ENCODE measurements at places on chromosomes 5 and 9.

GRCh38 chr5:65262096-65262495 is 219.6 kb downstream of the ADAMTS6 start:
- DNase-seq, result no peak

GRCh38 chr5:63697811-63698210 is 264.4 kb downstream of the HTR1A start:
- DNase-seq, result no peak

DNA sequence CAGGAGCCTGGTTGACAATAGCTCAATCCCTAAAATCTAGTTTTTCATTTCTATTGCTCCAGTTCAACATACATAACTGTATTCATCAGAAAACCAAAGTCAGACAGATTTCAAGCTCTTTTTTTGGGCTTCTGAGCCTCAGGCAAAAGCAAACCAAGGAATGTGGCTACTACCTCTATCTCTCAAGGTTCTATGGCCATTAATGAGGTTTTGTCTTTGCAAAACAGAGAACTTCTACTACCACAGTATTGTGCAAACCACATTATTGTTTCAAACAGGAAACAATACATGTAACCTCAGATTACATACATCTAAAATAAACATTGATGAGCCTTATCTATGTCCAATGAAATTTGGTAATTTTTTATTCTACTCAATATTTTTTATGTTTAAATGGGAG is 35.5 kb upstream of the FTMT start:
- no peak for DNase-seq

GRCh38 chr5:63687854-63688516 is 274.3 kb downstream of the HTR1A start:
- no peak for DNase-seq

GRCh38 chr9:14932231-14932630 is 22.0 kb upstream of the FREM1 start:
- DNase-seq, result no peak

DNA sequence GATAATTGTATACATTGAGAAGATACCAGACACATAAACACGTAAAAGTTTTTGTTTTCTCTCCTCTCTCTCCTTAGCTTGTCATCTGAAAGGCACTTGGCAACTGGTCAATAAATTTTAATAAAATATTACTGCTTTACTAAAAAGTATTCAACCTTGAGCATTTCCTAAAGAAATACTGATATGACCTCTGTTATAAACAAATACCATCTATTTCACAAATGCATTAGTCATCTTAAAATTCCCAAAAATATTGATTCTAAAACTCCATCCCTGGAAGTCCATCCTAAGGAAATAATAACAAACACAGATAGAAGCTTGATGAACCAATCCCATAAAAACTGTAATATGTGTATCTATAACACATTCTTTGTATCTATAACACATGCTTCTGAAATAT is 483.2 kb downstream of the TLR4 start:
- DNase-seq, result no peak

DNA sequence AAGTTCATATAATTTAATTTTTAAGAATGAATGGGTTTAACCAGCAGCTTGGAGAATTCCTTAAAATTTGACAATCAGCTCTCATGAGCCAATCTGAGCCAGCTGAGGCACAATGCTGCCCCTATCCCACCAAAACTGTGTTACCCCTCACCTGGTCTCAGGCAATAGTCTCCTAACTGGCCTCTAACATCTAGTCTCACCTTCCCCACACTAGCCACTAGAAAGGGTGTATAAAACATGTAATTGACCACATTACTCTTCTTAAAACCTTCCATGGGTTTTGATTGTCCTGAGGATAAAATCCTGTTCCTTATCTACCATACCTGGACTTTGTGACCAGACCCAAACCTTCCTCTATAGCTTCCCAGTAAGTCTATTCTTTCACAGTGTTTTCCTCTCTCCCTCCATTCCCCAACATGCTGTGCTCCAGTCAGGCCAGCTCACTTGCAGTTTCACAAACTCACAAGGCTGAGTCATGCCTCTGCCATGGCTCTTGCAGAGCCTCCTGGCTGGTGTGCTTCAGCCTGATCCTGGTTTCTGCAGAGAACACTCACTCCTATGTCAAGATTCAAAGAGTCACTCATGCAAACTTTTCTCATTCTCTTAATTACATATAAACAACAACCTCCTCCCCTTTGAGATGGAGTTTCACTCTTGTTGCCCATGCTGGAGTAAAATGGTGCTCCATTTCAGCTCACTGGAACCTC is 16.0 kb upstream of the ZCCHC7 start:
- DNase-seq, result no peak

- DNase-seq, result no peak
Observed at GRCh38 chr9:133225171-133226011, 16.3 kb upstream of the OBP2B start.

DNA sequence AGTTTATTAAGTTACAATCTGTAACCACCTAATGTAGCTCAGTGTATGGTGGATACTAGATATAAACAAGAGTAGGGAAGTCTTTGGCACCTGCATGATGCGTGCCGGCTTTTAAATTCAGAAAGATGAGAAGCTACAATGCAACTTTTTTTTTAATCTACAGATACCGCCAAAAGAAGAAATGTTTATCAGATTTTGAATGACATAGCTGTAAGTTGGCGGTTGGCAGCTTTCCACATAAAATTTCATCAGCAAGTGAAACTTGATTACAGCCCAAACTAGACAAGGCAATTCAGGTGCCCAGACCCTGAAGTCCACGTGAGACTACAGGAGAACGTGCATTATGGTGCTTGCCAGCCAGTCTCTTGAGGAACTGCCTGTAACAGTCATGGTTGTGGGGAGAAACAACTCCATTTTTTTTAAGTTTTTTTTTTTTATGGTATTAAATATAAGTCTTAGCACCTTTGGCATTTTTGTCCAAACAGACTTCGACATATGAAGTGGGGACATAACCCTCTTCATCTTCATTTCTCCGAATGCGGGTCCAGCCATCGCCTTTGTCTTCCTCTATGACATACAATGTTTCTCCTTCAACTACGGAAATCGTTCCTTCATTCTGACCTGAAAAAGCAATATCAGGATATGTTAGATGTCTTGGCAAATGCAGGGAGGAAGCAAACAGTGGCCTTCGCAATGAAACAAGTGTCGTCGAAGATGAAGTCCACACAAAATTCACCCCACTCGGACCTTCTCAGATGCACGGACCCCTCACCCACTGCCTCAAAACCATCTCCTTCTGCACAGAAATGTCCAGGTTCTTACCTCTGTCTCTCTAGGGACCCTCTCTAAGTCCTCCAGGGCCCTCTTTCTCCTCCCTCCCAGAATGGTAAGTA is 60.4 kb downstream of the USP20 start:
- DNase-seq, result peak; percentile 64

DNA sequence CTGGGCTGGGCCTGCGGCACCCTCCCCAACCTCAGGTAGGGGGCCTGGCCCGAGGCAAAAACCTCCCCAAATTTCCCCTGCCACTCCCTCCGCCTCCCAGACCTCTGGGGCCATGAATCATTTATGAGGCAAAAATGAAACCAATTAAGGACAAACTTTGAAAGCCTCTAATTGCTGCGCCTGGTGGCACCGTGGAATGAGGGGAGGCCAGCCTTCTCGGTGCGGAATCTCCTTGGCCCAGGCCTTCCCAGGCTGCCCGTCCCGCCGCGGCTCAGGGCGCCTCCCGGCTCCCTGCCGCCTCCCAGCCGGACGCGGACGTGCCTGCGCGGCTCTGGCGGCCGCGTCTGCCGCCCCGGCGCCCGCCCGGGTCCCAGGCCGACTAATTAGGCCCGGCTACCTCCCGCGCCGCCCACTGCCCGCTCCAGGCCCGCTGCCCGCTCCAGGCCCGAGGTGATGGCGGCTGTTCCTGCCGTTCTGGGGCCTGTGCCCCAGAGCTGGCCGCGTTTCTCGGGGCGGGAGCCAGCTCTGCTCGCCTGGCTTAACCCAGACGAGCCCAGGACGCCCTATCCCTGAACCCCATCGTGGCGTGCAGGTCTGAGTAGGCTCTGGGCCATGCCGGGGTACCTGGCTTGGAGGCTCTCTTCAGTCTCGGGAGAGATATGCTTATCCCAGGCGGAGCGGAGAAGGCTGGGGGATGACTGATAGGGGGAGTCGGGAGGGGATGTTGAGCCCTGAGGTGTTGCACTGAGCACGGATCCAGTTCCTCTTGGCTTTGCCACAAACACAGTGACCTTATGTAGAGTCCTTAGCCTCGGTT is 20.1 kb downstream of the CXXC5 start:
- peak; percentile 66 for DNase-seq

DNA sequence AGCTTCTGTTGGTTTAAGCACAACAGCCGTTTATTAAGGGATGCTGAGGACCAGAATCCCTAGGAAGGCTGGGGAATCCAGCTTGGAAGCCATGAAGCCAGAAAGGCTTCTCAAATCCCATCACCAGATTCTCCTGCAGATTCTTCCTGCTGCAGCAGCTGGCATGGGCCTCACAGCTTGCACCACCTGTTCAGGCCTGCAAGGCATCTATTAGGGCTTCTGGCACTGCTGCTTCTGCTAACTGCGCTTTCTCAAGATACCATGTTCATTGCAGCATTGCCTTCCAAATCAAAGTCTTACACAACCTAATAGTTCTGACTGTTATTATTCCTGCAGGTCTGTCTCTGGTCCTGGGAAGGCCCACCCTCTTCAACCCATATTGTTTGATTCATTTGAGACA is 51.2 kb upstream of the ZNF366 start:
- DNase-seq, result no peak

- DNase-seq, result no peak
Observed at GRCh38 chr9:126334721-126335621, 8.3 kb downstream of the MVB12B start.

- peak; percentile 55 for DNase-seq
Observed at GRCh38 chr5:175718401-175719108, 60.7 kb downstream of the HRH2 start.

GRCh38 chr9:89254773-89255125 is 56.2 kb upstream of the CKS2 start:
- peak; percentile 19 for DNase-seq

GRCh38 chr9:89437772-89438171 is 60.1 kb downstream of the SEMA4D start:
- no peak for DNase-seq

- DNase-seq, result no peak
Observed at GRCh38 chr5:42798284-42799240, 13.1 kb downstream of the SELENOP start.

DNA sequence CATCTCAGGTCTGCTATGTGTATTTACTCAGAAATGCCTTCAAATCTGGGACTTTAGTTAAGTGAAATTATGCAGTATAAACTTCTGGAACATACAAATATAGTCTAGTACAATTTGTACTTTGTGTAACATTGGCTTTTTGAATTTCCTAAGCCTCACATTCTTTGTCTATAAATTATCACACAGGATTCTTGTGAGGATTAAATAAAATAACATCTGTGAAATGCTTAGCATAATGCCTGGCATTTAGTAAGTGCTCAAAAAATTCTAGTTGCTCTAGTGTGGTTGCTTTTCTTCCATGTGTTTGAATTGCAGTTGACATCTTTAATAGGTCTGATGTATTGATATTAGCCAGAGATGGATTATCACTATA is 2.6 kb downstream of the HMMR start:
- DNase-seq, result no peak

DNA sequence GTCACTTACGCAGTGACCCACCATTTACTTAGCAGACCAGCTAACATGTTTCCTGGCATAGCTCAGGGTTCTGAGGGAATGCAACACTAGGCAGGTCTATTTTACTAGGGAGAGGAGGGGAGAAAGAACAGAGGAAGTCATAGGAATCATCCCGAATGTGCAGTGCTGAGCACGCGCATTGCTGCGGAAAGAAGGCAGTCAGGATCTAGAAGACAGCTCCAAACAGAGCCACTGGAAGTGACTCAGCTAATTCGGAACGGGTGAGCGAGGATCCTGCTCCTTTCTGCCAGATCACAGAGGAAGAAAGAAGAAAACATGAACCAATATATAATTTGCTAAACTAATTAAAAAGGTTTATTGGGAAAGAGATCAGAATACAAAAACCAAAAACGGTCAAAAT is 339.8 kb downstream of the EFNA5 start:
- no peak for DNase-seq

- DNase-seq, result no peak
Observed at GRCh38 chr5:140259500-140259899, 43.4 kb downstream of the PFDN1 start.

DNA sequence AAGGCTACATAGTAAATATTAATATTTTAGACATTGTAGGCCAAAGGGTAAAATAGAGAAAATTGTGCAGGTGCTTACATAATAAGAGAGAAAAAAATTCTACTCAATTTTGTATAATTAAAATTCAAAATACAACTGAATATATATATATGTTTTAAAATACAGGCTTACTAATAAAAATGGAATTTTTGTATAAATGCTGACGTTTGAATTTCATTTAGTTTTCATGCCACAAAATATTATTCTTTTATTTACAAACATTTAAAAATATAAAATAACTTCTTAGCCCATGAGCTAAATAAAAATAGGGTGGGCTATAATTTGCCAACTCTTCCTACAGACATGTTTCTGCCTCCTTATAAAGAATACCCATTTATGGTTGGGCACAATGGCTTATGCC is 328.6 kb downstream of the TRPM3 start:
- no peak for DNase-seq

- DNase-seq, result no peak
Observed at GRCh38 chr9:77731008-77731698, 83.0 kb upstream of the GNA14 start.

DNA sequence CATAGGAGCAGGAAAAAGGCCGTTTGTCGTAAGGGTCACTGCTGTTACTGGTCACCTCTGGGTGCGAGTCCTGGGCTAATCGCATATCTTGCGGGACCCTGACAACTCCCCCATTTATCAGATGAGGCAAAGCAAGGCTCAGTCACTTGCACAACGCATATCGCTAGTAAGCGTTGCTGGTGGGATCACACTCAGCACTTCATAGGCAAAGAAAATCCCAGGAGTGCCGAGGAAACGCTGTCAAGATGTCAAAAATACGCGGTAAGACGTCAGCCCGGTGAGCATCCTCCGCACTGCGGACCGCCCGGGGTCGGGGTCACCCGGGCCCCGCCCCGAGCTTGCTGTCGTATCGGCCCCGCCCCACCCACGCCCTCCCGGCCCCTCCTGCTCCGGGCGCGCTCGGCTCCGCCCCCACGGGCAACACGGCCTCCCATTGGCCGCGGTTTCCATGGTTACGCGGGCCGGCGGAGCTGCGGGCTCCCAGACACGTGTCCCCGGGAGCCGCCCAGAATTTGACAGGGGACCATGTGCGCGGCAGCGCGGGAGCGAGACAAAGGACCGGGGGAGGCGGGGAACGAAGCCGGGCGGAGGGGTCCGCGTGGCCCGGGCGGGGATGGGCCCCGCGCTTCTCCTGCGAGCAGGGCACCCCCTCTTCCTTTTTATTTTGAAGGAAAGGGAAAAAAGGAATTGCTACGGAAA is 80.2 kb upstream of the IER5L start:
- peak; percentile 97 for DNase-seq

All from NAMALWA (cell line).